ENCODE measurements at places on chromosomes 3 and 15. TPM values are rescaled to one million over a fixed set of nuclear protein-coding genes. Genes with fewer than 3 reads are reported as not detected.

GRCh38 chr3:120428924-120429323 lies 21.9 kb downstream of the FSTL1 start:
- no peak for DNase-seq

DNA sequence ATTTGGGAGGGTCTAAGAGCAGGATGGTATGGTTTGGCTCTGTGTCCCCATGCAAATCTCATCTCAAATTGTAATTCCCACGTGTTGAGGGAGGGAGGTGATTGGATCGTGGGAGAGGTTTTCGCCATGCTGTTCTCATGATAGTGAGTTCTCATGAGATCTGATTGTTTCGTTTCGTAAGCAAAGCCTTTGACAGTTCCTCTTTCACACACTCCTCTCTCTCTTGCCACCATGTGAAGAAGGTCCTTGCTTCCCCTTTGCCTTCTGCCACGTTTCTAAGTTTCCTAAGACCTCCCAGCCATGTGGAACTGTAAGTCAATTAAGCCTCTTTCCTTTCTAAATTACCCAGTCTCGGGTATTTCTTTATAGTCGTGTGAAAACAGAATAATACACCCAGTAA lies 553.7 kb downstream of the TAFA4 start:
- DNase-seq, result no peak

The B4GALT4 gene
- 33.5 TPM for polyA plus RNA-seq

GRCh38 chr15:62299541-62299940 lies 134.5 kb upstream of the C2CD4B start:
- no peak for DNase-seq

The PIGB gene
- 22.6 TPM for polyA plus RNA-seq

- no peak for DNase-seq
Measured at GRCh38 chr3:155869691-155870090, 759 bp upstream of the GMPS start.

DNA sequence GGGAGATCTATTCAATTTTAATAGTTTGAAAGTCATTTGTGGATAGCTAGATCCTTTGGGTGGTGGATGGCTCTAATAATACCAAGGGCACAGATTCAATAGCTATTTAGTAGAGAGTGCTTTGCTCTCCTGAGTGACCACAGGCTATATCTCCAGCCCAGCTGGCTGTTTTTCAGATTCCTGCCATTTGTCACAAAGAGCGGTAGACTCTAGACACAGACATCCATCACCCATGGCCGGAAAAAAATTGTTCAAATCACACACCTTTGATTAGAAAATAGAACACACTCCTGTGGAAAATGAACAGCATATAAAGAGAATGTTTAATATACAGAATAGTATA lies 171.6 kb upstream of the MITF start:
- no peak for DNase-seq

DNA sequence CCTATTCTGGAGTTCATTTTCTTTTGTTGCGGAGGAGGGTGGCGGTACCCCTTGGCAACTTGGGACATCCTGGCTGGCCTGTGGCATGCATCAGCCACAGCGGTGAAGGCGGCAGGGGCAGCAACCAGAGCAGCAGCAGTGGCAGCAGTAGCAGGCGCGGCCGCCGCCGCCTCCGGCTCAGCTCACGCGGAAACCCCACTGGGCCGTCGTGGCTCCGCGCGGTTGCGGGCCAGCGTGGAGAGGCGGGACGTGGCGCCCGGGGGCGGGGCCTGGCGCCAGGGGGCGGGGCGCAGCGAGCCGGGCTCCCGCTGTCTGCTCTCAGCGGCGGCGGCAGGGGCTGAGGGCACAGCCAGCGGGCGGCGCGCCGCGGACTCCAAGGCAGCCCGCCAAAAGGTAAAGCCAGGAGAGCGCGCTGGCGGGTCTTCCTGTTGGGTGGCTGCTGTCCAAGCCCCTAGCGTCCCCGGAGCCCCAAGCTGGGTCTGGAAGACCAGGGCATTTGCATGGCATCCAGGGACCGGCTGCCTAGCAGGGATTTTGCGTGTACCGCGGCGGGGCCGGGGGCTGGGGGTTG lies 334.4 kb upstream of the THRB start:
- DNase-seq, result peak; percentile 38

DNA sequence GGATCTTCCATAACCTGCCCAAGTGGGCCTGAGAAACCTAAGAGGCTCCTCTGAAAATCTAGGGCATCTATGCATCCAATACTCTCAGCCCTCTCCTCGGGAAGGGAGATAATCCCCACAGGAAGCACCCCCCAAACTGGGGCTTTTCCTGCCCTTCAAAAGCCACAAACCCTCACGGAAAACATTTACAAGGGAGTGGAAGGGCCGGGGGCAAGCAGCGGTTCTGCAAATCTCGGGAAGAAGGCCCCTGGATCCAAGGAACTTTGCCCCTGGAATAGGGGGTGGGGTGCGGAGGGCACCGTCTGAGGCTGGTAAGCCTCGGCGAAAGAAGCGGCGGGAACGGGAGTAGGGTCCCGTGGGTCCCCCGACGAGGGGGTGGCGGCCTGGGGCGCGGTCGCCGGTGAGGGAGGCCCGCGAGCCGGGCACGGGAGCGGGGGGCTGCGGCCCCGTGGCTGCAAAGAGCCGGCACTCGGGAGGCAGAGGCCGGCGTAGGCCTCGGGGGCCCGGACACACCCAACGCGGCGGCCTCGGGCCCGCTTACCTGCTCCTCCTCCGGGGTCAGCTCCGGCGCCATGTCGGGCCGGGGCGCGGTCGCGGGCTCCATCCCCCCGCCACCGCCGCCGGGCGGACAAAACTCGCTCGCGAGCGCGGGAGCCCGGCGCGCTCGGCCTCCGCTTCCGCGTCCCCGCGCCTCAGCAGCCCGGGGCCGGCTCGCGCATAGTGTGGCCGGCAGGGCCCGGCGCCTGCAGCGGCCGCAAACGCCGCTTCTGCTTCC lies 755 bp downstream of the PTPN9 start:
- peak; percentile 20 for DNase-seq

The COL7A1 gene
- 17.3 TPM for polyA plus RNA-seq

DNA sequence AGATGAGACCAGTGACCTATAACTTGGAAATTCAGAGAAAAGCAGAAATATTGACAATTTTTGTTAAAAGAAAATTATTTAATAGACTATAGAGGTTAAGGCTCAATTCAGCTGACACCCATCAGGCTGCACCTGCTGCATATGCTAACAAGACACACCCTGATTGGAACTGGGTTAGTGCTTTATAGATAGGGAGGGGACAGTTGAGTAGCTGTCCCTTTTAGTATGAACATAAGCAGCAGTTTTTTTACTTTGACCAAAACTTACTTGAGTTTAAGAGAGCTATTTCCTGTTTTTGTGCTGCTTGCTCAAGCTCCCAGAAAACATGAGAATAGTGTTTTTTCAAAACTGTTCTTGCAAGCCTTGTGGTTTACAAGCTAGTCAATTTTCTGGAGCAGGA lies 292.6 kb downstream of the LRRC3B start:
- DNase-seq, result no peak

DNA sequence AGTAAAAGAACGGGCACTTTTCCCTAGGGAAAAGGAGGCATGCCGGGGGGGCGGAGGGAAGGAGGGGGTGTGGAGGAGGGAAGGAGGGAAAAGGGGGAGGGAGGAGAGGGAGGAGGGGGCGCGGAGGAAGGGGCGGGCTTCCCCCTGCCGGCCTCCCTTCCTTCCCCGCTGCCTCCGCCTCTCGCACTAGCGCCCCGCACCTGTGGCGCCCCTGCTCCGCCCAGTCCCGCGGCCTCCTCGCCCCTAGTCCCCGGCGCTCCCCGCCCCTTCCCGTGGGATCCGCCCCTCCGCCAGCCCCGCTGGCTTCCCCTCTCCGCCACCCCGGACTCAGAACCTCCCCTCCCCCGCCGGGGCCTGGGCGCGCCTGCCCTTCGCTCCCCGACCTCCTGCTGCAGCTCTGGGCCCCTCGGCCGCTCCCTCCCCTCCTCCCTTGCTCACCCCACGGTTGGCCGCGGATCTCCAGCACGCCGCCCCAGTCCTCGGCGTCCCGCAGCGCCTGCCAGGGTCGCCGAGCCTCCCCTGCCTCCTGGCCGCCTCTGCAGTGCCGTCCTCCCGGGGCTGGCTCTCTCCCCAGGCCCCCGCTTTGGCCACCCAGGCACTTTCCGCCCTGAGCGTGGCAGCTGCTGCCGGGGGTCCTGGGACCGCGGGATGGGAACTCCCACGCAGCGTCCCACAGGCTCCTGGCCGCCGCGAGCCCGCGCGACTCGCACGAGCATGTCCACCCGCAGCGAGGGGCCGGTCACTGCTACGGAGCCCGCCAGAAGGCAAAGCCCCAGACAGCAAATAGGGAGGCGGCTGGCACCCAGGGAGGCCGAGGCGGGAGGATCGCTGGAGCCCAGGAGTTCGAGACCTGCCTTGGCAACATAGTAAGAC lies 147.4 kb downstream of the TJP1 start:
- DNase-seq, result no peak

DNA sequence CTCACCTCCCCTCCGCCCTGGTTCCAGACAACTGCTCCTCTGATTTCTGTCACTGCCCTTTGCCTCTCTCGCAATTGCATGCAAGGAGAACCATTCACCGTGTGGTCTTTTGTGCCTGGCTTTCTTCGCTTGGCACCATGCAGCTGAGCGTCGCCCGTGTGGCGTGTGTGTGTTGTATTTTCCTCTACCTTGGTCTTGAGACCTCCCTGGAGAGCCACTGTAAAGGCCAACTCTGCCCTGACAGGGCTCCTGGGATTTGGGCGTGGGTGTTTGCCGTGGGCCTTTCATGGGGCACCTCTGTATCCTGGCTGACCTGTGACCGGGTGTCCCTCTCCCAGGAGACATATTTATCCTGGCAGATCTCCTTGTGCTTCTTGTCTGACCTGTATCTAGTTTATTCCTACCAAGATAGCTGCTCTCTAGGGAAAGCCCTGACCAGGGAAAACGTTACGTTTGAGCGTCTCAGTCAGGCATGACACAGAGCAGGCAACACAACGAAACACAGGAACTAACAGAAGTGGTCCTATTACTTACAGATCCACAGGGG lies 2.0 kb upstream of the PIGZ start:
- no peak for DNase-seq

DNA sequence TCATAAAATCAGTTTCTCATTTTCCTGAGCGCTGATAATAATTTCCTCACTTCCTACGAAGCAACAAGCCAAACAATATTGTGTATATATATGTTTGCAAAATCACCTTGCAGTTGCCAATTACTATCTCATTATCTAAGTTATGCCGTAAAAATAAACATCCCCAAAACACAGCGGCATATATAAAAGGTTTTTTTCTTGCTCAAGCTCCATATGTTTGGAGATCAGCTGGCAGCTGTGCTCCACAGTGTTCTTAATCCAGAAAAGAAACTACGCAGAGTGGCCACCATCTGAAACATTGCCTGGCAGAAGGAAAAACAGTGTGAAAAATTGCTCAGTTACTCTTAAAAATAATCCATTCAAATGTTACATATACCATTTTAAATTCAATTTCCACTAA lies 951.4 kb downstream of the PLOD2 start:
- DNase-seq, result no peak

GRCh38 chr3:59510576-59510975 lies 460.8 kb upstream of the CFAP20DC start:
- DNase-seq, result no peak

The GJD2 gene
- polyA plus RNA-seq, result 0.06 TPM

- no peak for DNase-seq
Measured at GRCh38 chr3:193132964-193133363, 108.1 kb upstream of the PLAAT1 start.

The SLC38A3 gene
- 6.0 TPM for polyA plus RNA-seq

GRCh38 chr15:62099094-62099601 lies 32.4 kb downstream of the C2CD4A start:
- no peak for DNase-seq

DNA sequence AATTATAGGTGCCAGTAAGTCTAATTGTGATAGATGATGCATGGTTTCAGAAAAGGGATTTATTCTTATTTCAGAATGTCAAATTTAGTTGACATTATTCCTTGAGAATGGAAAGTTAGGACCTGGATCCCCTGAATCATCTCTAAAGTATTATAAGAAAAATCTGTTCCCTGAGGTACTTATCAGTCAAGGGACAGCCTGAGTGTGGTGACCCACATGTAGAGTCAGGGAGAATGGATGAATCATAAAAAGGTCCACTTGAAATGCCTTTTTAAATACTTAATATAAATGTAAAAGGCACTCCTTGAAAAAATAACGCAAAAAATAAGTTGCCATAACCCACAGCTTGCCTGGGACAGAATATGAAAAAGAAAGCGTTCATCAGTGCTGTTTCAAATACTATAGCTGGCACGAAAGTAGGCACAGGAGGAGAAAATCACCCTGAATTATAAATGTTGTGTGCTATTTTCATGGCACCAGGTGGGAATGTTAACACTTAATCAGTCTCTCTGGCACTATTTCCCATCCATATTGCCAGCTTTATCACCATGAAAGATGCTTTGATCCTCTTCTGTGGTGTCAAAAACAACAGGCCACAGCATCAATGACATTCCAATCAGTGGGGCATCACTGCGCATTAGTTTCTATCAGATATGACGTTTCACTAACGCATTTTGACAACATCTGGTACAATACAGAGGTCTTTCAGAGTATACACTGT lies 208.5 kb downstream of the EPHA3 start:
- no peak for DNase-seq

The GOLGA6D gene
- 0.32 TPM for polyA plus RNA-seq

The UBE2E2 gene
- 61.4 TPM for polyA plus RNA-seq

DNA sequence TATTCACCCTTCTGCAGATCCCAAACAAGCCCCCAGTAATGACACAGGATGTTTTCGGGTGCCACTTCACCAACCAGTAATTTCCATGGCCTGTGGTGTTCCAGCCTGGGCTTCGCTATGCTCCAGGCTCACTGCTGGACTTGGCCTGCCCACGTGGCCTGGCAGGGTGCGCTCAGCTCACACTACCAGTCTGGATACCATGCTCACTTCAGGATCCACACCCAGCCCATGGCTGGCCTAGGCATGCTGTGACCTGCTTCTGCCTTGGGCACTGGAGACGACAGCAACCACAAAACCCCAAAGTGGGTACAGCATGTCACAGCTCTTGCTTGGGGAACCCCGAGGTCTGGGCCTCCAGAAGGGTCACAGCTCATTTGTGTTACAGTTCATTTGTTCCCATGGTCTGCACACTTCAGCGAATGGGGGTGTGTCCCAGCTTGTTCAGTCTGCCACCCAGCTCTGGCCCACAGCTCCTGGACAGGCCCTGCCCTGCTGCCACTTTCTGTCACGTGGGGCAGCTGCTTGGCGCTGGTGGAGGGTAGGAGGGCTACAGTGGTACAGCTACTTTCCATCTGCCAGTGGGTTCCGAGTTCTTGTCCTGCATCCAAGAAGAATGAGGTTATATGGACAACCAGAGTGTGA lies 650.8 kb downstream of the MCTP2 start:
- no peak for DNase-seq

- DNase-seq, result no peak
Measured at GRCh38 chr3:197847866-197848401, 56.9 kb downstream of the LRCH3 start.

GRCh38 chr3:182710557-182711157 lies 82.6 kb upstream of the ATP11B start:
- no peak for DNase-seq

GRCh38 chr3:46517016-46517783 lies 19.4 kb downstream of the RTP3 start:
- no peak for DNase-seq

- no peak for DNase-seq
Measured at GRCh38 chr3:141677701-141678100, 60.4 kb upstream of the RNF7 start.

GRCh38 chr15:39115379-39116057 lies 465.4 kb upstream of the THBS1 start:
- DNase-seq, result no peak

GRCh38 chr3:135807879-135808278 lies 157.6 kb upstream of the PPP2R3A start:
- DNase-seq, result no peak

The AHSG gene
- 0.39 TPM for polyA plus RNA-seq

- DNase-seq, result no peak
Measured at GRCh38 chr15:31480356-31481025, 153.9 kb downstream of the KLF13 start.

The ZKSCAN7 gene
- 16.2 TPM for polyA plus RNA-seq

GRCh38 chr3:48069339-48069738 lies 53.1 kb upstream of the MAP4 start:
- no peak for DNase-seq

The ROBO2 gene
- polyA plus RNA-seq, result 87.9 TPM
